ENCODE measurements at places on chromosomes 13 and 19.

DNA sequence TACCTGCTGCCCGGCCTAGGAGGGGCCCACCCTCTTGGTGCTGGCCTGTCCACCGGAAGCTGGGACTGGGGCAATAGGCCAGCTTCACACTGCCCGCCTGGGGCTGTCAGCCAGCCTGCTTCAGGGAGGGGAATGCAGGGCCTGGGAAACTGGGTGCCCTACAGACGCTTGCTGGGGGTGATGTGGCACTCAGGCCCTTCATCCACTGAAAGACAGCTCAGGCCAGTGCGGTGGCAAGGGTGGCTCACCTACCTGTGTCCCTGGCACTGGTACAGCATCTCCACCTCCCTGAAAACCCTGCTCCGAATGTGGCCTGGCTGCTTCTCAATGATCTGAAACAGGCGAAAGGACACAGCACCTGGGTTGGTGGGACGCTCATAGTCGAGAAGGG lies 7.8 kb downstream of the MKNK2 start:
- DNase-seq, result no peak

DNA sequence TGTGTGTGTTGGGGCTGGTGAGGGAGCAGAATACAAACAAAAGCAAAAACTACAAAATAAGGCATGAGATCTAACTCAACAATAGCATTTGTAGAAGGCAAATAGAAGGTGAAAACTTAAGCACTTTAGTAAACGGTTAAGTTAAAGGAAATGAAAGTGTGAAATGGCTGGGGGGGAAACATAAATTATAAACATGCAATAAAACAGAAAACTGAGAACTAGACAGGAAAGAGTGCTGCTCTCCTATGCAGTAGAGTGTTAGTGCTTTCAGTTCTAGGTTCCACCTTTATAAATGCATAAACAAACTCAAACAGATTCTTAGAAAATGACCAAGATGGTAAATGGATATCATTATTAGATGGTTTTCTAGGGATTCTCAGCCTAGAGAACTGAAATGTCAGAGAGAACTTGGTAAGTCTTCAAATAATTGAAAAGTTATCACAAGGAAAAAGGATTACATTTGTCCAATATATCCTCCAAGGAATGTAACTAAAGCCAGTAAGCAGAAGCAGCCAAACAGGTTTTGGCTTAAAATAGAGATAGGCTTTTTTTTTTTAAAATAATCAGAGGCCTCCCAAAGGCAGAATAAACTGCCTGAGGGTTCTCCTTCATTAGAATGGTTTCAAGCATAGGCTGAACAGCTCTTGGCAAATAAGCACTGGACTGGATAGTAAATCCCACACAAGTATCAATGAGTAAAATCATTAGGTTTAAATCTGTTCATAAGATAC lies 23.3 kb downstream of the RBM26 start:
- no peak for DNase-seq

DNA sequence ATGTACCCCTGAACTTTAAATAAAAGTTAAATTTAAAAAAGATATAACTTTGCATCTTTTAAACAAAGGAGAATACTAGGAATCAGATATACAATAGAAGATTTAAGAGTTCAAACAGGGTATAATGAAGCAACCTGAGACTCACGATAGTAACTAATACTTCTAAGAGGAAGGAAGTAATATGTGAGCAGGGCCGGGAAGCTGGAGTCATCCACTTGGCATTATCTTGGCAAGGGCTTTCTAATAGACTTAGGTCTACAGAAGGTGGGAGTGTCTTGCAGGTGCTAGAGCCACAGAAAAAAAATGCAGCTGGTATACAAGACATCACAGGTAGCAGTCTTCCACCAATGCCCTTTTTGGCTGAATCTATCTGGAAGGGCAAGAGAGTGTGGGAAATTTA lies 231.9 kb downstream of the KCTD12 start:
- no peak for DNase-seq

GRCh38 chr19:16328824-16329482 lies 4.3 kb downstream of the KLF2 start:
- DNase-seq, result no peak

DNA sequence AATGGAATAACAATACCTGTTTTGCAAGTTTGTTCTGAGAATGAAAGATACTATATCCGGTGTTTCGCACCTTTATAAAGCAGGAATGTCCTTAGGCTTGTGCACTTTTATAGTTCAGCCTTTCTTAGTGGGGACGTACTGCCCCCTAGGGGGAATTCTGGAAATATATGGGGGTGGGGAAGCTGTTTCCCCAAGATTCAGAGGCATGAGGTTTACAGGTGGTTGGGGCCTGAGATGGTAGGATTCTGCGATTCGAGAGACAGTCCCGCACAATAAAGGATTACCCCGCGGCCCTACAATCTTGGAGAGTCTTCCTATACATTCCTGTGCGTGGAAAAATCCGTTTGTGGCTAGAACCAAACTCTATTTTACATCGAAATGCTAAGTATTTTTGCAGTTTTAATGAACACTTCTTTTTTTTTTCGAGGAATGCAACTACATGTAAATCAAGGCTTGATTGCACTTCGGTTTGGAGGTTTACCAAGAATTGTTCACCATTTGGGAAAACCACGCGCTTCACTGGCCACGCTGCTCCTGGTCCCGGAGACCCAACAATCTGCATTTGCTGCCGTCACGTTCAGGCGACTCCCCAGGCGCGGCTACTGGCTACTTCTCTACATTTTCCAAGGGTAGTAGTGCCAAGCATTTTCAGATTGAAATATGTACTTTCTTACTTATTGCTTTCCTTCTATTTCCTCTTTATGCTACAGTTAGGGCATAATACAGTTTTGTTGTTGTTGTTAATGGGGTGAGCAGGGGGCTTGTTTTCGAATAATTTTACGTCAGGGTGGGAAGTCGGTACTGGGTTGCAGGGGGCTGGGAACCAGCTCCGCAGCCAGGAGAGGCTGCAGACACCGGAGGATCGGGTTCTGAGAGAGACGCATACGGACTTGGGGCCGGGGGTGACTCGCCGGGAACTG lies 830 bp downstream of the NEK5 start:
- DNase-seq, result peak; percentile 70

- no peak for DNase-seq
Observed at GRCh38 chr13:76385586-76385985, 500.6 kb downstream of the KCTD12 start.

GRCh38 chr13:76803831-76804230 lies 82.4 kb downstream of the KCTD12 start:
- no peak for DNase-seq

DNA sequence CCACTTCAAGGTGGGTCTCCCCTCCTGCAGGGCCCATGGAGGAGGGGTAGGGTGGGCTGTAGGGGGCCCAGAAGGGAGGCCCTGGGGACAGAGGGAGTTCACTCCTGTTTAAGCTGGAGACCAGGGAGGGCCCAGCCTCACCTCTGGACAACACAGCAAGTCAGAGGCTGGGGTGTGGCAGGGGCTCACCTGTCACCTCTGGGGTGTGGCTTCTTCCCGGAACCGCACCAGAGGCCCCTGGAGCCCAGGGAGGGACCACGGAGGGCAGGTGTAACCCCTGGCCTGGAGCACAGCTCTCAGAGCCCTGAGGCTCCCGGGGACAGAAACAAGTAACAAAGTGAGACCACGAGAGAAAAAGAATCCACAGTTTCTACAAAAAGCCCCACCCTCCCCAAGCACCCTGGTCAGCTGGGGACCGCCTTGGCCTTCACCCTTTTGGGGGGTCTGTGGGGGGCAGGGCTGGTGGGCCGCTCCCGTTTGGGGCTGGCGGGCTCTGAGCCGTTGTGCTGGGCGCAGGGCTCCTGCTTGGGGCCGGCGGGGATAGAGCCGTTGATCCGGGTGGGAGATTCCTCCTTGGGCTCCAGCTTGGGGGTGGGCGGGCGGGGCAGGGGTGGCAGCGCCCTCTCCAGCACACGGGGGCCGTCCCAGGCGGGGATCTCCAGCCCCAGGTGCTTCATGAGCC lies 8.0 kb downstream of the SIRT6 start:
- DNase-seq, result no peak

GRCh38 chr19:38070573-38070972 lies 153.4 kb downstream of the DPF1 start:
- DNase-seq, result no peak

DNA sequence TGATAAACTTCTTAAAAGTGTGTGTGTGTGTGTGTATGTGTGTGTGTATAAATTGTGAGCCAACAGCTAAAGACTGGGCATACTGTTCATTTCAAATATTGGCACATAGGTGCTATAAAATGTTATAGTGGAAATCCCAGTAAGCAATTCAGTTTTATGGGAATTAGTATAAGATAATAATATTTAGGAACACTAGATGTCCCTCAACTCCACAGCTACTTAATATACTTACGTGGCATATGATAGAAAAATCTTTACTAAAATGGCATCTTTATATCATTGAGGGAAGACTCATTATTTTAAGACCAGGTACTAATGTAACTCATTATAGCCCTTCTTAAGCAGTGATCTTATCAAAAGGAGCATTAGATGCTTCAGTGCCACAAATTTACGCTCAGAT lies 266.2 kb downstream of the MAB21L1 start:
- DNase-seq, result peak; percentile 29

- no peak for DNase-seq
Observed at GRCh38 chr19:1000095-1000494, at the start of gene GRIN3B. TSS of gene GRIN3B (plus strand) at chr19:1000419. CDS start at chr19:1000438, 19 bp downstream.

- DNase-seq, result no peak
Observed at GRCh38 chr13:94272038-94272437, 207.4 kb downstream of the DCT start.

- no peak for DNase-seq
Observed at GRCh38 chr13:67353941-67354340, 123.8 kb upstream of the PCDH9 start.

DNA sequence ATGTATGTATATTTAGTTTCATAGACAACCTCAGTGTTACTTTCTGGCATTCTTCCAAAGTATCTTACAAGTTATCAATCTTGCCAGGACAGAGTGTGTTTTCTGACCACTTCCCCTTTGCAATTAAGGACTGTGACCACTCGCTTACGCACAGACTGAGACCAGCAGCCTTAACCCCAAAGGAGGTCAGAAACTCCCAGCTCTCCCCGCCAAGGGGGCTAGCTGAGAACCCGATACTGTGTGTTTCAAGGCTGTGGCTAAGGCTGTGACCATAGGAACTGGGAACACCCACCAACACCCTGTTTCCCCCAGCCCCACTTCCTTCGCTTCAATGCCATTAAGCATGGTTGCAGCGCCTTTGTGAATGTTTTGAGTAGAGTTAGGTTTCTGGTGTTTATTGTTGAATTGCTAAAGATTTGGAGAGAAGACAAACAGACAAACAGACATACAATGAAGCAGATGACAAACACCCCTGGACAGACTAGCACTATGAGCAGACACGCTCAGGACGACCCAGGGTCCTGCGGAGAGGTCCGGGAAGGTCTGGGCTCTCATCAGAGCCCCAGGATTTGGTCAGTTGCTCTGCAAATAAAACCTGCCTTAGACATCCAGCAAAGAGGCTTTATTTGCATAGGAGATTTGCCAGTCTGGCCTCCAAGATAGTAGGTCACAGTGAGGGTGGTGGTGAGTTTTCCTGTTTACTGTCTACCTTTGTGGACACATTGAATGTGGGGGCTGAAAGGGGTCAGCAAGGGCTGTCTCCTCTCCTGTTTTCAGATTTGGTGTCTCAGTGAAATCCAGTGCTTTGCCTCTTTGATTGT lies 25.0 kb upstream of the TNFSF11 start:
- no peak for DNase-seq

GRCh38 chr19:401866-402511 lies 7.0 kb downstream of the C2CD4C start:
- no peak for DNase-seq

DNA sequence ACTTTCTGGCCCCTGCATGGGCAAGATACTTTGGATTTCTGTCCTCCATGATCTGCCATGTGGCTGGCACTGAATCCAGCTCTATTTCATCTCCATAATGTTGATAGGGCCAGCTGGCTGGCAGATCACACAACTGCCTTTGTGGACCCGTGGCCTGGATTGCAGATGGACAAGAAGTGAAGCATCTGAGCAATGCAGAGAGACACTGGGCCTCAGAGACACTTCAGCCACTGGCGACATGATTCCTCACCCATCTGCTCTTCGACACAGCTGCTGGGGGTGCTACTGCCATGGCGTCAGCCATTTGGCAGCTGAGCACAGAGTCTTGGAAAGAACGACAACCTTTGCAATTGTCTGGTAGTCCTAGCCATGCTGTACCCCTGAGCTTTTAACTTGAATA lies 79.5 kb upstream of the MYO16 start:
- no peak for DNase-seq

- no peak for DNase-seq
Observed at GRCh38 chr19:5677580-5677979, 2.7 kb downstream of the MICOS13 start.

- DNase-seq, result no peak
Observed at GRCh38 chr13:80371840-80372509, 31.0 kb upstream of the SPRY2 start.

DNA sequence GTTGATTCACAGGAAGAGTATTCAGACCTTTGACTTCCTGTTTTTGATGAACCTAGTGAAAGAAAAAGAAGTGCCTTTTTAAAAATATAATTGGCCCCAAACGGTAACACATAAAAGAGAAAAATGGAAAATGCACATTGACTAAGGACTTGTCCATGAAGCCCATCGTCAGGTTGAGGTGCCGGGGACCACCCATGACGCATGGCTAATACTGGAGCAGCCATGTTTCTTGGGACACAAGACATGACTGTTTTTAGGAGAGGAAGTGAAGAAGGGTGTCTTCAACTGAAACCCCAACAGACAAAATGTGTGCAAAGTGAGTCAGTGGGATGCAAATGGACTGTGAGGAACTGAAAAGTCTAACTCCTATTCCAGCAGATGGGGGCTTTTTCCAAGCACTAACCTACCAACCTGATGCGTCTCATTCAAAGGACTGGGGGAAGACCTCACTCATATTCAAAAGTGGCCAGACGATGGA lies 459.4 kb downstream of the FOXO1 start:
- DNase-seq, result no peak

DNA sequence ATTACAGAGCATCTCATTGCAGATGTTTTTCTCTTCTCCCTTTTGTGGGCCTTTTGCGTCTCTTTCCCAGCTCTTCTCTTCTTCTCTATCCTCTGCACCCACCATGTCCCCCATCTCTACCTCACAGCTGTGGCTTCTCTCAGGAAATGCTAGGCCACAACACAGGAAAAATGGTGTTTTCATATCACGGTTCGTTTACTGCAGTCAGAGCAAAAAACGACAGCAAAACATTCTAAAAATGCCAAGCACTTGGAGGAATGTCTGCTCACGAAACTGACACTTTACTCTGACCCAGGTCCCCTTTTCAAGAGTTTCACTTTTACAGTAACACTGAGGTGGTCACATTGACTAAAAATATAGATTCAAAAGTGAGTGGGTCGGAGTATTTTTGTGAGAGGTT lies 152.2 kb downstream of the DCT start:
- no peak for DNase-seq

- DNase-seq, result no peak
Observed at GRCh38 chr19:12098040-12098439, 33.5 kb downstream of the ZNF844 start.

- DNase-seq, result no peak
Observed at GRCh38 chr13:94710881-94711560, 1.3 kb downstream of the SOX21 start.

- no peak for DNase-seq
Observed at GRCh38 chr19:42619271-42619670, 24.5 kb upstream of the CEACAM8 start.

- no peak for DNase-seq
Observed at GRCh38 chr19:53696951-53697350, 65.2 kb downstream of the DPRX start.
